ENCODE measurements at places on chromosomes 16 and 17.

- DNase-seq: no peak
Measured at GRCh38 chr16:52488837-52489289, 58.1 kb downstream of the TOX3 start.

GRCh38 chr16:4381072-4381934, 9.7 kb downstream of the VASN start:
- no peak for DNase-seq

- no peak for DNase-seq
Measured at GRCh38 chr16:3573146-3573815, 3.9 kb downstream of the NLRC3 start.

DNA sequence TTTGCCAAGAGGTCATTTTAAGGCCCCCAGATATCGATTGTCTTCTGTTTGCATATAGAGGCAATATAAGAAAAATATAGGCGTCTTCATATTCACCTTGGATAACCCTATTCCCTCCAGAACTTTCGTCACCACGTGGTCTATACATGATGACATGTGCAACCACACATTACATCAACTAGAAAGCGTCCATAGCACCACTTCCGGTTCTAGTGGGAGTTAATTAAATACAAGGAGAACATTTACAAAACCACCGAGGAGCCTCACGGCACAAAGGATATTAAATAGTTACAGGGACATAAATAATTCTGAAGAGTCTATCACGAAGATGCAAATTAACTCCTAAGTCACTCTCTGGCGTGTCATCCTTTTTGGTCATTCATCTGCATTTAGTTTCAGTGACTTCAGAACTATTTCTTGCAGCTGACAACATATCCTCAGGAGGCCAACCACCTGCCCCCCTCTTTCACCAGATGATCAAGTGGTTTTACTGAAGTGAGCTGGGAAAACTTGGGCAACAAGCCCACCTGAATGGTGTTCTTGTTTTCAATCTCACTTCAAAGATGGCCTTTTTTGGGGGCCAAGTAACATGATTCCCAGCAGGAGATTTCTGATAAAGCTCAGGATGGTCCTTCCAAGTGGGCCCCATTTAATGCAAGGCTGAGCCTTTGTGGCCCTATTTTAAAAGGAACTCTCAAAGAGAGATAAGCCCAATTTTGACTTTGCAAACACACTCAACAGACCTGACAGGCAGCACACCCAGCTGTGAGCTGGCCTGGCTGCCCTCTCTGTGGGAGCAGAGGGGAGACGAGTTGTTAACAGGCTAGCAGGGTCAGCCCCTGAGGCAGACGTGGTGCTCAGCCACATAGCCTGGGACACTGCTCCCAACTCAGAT, 15.3 kb downstream of the CMTM3 start:
- DNase-seq: no peak

DNA sequence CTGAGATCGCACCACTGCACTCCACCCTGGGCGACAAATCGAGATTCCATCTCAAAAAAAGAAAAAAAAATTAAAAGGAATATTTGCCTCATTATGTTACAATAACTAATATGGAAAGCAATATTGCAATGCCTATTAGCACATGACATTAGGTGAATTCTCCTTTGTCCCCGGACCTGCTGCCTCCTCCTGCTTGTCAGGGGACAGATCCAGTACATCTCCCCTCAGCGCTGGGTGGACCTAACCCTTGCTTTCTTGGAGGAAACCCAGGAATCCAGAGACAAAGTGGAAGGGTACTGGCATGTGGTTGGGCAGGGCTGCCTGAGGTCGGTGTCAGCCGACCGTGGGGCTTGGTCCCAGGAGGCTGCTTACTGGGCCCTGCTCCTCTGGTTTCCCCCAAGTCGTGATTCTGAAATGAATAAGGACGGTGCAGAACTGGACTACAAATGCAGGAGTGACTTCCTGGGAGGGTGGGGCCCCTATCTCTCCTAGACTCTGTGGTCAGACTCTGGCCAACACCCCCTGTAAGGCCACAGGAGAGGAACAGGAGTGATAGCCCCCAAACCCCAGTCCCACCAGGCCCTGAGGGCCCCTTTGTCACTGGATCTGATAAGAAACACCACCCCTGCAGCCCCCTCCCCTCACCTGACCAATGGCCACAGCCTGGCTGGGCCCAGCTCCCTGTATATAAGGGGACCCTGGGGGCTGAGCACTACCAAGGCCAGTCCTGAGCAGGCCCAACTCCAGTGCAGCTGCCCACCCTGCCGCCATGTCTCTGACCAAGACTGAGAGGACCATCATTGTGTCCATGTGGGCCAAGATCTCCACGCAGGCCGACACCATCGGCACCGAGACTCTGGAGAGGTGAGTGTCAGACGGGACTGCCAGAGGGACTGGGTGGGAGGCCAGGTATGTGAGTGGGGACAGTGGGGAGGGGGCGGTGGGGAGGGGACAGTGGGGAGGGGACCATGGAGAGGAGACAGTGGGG, at the start of gene HBZ:
HBZ (plus strand) TSS at position 504 of the 988 bp plus-strand sequence; CDS start at position 770, 266 bp downstream.
- no peak for DNase-seq

GRCh38 chr16:87044829-87045228, 272.4 kb downstream of the C16orf95 start:
- DNase-seq: no peak

- no peak for DNase-seq
Measured at GRCh38 chr17:56284482-56284881, 131.2 kb downstream of the ANKFN1 start.

GRCh38 chr17:75864448-75864871, 9.3 kb upstream of the WBP2 start:
- peak; percentile 65 for DNase-seq

GRCh38 chr16:61403386-61403785, 632.9 kb downstream of the CDH8 start:
- DNase-seq: no peak

DNA sequence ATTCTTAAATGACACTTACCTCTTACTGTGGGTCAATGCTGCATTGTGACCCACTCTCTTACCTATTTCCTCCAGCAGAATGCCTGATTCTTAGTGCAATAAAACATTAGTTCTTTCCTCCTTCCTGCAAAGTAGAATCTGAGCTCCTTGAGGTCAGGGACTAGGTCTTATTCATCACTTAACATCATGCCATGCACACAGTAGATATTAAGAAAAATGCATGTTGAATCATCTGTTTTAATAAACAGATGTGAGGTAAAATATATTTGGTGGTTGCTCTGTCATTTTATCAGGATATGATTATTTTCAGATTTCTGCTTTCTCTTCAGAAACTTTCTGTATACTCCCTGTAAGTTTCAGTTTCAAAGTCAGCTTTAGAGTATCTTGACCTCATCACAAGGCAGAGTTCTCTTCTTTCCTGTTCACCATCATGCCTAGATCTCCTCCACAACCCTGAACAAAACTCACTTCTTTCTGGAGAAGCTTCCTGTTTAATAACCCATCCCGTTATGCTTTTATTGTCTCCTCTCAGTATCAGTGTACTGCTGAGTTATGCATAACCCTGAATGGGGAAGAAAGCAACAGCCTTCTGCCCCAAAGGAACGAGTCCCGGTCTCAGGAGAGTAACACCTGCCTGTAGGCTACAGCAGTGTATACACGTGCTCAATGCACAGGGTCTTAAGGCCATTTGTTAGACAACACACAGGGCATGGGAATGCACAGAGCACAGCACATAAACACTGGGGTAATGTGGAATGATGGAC, 30.3 kb upstream of the SUPT4H1 start:
- DNase-seq: no peak

GRCh38 chr17:57995076-57995956, 7.3 kb upstream of the VEZF1 start:
- peak; percentile 71 for DNase-seq

DNA sequence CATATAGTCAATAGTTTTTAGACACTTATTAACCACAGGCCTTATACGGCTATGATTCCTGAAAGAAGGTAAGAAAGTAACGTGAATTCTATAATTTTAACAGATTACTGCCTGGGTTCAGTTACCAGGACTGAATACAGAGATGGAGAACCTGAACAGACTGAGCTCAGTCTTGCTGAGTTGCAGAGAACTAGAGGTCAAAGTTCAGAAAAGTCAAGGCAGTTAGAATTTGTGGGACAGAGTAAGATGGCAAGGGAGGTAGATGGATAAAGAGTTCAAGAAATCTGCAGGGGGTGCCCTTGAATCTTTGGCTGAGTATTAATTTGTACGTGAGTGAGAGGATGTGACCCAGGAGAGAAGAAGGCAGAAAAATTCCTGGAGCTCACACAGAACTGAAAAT, 320.1 kb upstream of the MAF start:
- no peak for DNase-seq

DNA sequence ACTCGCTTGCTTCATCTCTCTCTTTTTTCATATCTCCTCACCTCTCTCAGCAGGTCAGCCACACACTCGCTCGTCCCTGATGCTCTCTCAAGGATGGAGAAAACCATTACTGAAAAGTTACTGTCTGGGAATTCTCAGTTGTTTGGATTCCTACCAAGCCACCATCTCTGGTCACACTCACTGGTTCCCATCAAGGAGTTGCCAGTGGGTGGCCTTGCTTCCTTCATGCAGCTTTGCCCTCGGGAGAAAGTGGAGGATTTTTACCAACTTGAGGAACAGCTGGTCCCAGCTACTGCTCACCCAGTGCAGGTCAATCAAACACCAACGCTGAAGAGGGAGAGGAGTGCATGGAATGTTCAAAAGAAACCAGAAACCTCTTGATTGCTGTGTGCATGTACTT, 25.3 kb downstream of the MEOX1 start:
- DNase-seq: no peak

GRCh38 chr16:12775656-12776236, 27.9 kb downstream of the CPPED1 start:
- no peak for DNase-seq

GRCh38 chr17:14078027-14078426, 8.7 kb downstream of the COX10 start:
- DNase-seq: no peak
